ENCODE measurements at places on chromosomes 3 and 15.
A peak's percentile ranks its signal among the peaks of the same experiment; 100 is the strongest.

- H3K4me1 ChIP-seq: no peaks in the 10 kb centered on the region
- peaks cover 9% of the 10 kb centered on the region for H3K27me3 ChIP-seq
- no peak for DNase-seq
- no peak overlapping the region for H3K4me3 ChIP-seq
These were observed 26.7 kb downstream of the SLCO2A1 start for GRCh38 chr3:134003066-134003465.

DNA sequence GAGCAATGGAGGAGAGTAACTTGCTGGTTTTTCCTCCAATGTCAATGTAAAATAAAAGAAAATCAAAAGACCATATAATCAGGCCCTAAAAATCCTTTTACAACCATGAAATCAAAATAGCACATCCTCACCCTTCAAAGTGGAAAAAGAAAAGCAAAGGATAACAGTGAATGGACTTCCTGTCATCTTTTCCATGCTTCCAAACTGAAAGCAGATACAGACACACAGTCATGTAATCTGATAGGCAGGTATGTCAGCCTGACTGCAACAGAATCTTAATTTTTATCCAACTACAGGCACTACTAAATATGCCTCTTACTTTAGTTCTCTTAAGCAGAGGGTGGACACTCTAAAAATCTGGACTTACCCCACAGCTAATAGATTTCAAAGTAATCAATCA, 27.8 kb upstream of the IGDCC4 start:
- H3K4me1 ChIP-seq: peaks cover 1% of the 10 kb centered on the region
- H3K36me3 ChIP-seq: peaks cover 34% of the 10 kb centered on the region
- DNase-seq: no peak
- H3K27me3 ChIP-seq: no peaks in the 10 kb centered on the region

DNA sequence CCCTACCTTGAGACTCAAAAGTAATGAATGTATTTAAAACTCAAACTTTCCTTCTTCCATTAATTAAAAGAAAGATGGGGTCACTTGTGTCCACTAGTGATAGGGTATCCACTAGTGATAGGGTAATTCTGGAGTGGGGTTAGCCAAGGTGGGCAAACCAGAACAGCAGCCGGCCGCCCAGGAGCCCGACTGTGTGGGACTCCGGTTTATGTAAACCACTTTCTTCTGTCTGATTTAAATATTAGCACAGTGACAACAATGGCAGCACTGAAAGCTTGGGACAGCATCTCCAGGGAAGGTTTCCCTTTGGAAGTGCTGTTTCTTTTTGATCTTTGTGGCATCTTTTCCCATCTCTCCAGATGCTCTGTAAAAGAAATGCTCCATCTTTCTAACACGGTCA, 722 bp downstream of the MYZAP start:
- H3K27me3 ChIP-seq: peaks cover 29% of the 10 kb centered on the region
- DNase-seq: no peak
- peak overlapping the region; percentile 36 for H3K4me3 ChIP-seq
- no peaks in the 10 kb centered on the region for H3K36me3 ChIP-seq
- H3K27ac ChIP-seq: no peak overlapping the region

DNA sequence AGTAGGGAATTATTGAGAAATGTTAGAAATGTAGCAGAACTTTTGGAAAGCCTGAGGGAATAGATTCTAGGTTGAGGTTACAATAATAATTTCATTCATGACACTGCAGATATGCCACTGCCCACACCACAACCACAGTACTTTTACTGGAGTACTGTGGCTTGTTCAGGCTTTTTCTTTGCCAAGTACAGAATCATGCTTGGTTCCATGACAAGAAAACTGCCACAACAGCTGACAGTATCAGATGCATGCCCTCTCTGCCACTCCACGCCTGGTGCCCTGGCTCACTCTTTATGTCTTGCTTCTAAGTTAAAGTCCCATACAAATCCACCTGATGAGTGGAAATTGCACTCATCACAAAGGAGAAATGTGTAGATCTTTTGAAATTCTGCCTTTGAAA, 398.6 kb downstream of the ZIC1 start:
- DNase-seq: no peak
- H3K27me3 ChIP-seq: no peaks in the 10 kb centered on the region
- H3K4me3 ChIP-seq: no peak overlapping the region
- H3K4me1 ChIP-seq: no peaks in the 10 kb centered on the region
- H3K36me3 ChIP-seq: no peaks in the 10 kb centered on the region
- H3K27ac ChIP-seq: no peak overlapping the region

- no peak for DNase-seq
- peaks cover 39% of the 10 kb centered on the region for H3K27me3 ChIP-seq
- H3K27ac ChIP-seq: no peak overlapping the region
- H3K4me1 ChIP-seq: peaks cover 5% of the 10 kb centered on the region
- H3K4me3 ChIP-seq: no peak overlapping the region
- no peaks in the 10 kb centered on the region for H3K36me3 ChIP-seq
These were observed 67.6 kb upstream of the SH3GL3 start for GRCh38 chr15:83379579-83379959.

- peak overlapping the region; percentile 92 for H3K27ac ChIP-seq
- peak overlapping the region; percentile 84 for H3K4me3 ChIP-seq
- H3K4me1 ChIP-seq: peaks cover 35% of the 10 kb centered on the region
These were observed 2.4 kb downstream of the PSMA4 start for GRCh38 chr15:78542647-78543046.

DNA sequence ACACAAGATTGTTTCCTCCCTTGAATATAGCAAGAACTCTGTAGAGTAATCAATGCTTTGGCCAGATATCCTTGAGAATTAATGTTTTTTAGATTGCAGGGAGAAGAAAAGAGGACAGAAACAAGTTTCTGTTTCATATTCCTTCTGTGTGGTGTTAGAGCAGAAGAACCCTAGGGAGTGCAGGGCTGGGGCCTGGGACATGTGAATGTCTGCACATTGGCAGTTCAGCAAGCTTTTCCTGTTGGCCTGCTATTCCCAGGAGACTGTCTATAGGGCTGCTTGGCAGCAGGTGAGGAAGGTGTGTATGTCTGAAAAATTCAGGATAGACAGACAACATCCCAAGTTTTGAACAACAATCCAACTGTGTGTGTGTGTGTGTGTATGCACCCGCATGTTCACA, 13.6 kb upstream of the CNBP start:
- H3K27me3 ChIP-seq: no peaks in the 10 kb centered on the region
- no peak overlapping the region for H3K4me3 ChIP-seq
- no peak for DNase-seq
- H3K36me3 ChIP-seq: peaks cover 3% of the 10 kb centered on the region
- no peak overlapping the region for H3K27ac ChIP-seq
- peaks cover 19% of the 10 kb centered on the region for H3K4me1 ChIP-seq

DNA sequence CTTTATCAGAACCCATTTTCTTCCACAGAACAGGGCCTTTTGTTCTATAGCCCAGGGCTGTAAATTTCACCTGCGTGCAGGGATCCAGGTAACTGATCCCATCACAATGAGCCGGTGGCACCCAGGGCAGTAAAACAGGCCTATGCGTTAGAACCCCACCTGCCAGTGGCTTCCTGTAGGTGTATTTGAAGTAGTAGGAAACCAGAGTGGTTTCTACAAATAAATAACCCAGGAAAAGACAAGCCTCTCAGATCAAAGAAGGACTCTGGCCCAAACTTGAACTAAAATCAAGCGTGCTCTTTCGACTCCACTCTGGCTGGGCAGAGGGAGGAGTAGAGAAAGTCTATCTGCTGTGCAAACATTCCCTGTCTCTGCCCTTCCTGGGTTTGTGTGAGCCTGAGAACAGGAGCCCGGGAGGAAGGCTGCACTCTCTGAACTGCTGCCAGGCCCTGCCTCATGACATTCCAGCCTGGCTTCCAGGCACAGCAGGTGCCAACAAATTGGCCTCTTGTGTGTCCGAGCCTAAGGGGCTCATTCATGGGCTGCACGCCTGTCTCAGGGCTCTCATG, 77.7 kb downstream of the CEMIP start:
- no peaks in the 10 kb centered on the region for H3K36me3 ChIP-seq
- peaks cover 12% of the 10 kb centered on the region for H3K27me3 ChIP-seq
- peak overlapping the region; percentile 3 for H3K4me3 ChIP-seq
- H3K27ac ChIP-seq: peak overlapping the region; percentile 74
- DNase-seq: peak; percentile 29

DNA sequence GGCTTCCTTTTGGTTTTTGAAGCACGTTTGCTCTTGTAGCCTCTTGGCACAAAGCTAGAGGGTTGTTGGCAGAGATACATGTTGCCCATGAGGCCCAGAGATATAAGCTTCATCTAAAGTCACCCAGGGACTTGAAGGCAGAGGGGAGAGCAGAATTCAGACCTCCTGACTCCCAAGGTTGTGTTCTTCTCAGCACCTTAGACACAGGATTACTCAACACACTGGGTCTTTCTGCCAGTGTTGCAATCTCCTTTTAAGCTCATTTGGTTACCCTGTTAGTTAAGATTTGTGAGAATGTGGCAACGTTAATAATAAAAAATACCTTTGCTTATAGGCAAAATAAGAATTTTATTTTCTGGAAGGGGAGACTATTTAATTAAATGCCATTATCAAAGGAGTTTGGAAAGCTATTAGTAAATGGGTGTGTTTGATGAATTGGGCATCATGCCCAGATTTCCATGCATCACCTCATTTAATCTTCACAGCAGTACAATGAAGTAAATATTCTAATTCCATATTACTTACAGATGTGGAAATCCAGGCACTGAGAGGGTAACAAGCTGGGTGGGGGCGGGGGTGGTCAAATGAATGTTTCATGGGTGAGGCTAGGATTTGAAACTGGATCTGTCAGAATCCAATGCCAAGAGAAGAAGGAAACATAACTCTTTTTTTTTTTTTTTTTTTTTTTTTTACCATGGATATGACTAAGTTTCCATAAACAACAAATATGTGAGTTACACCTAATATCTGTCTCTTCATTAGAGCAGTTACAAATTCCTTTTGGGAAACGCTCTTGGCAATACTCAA, 183.3 kb downstream of the NR1D2 start:
- H3K27ac ChIP-seq: no peak overlapping the region
- H3K4me1 ChIP-seq: no peaks in the 10 kb centered on the region
- no peaks in the 10 kb centered on the region for H3K36me3 ChIP-seq
- no peak overlapping the region for H3K4me3 ChIP-seq
- peaks cover 2% of the 10 kb centered on the region for H3K27me3 ChIP-seq

DNA sequence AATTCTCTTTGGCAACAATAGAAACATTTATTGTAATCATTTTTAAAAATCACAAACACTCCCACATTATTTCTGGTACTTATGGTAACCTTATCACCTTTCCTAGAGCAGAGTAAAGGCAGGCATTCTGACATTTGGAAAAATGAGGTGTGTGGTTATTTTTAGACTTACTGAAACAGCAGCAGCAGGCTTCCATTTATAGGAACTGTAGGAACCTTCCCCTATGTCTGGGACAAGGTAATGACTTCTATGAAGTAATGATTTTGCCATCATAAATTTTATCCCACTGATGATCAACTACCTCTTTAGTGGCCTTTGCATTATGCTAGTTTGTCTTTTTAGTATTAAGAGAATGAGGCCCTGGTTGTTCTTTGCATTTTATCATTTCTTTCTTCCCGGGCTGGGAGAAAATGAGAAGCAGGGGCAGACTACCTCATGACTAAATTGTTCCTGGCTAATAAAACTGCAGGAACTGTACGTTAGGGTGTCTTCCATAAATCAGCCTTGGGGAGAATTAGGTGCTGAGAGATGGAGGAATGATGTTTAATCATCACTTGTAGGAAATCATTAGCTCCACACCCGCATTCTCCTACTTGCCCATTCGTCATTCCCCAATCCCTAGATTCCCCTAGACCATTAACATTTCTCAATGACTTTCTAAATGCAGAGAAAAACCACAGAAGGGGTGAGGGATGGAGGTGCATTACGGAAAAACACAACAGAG, 680.3 kb downstream of the AGBL1 start:
- DNase-seq: no peak
- H3K27ac ChIP-seq: no peak overlapping the region
- H3K27me3 ChIP-seq: peaks cover 6% of the 10 kb centered on the region
- no peaks in the 10 kb centered on the region for H3K4me1 ChIP-seq
- H3K36me3 ChIP-seq: no peaks in the 10 kb centered on the region

- no peaks in the 10 kb centered on the region for H3K27me3 ChIP-seq
- no peak overlapping the region for H3K4me3 ChIP-seq
- peaks cover 46% of the 10 kb centered on the region for H3K36me3 ChIP-seq
- H3K27ac ChIP-seq: no peak overlapping the region
- no peak for DNase-seq
These were observed 8.5 kb downstream of the RAB11A start for GRCh38 chr15:65877749-65878148.

GRCh38 chr3:194084284-194084683, 51.7 kb upstream of the HES1 start:
- peaks cover 15% of the 10 kb centered on the region for H3K4me1 ChIP-seq
- DNase-seq: peak; percentile 42
- H3K4me3 ChIP-seq: no peak overlapping the region
- H3K27ac ChIP-seq: no peak overlapping the region
- no peaks in the 10 kb centered on the region for H3K36me3 ChIP-seq
- H3K27me3 ChIP-seq: peaks cover 25% of the 10 kb centered on the region

DNA sequence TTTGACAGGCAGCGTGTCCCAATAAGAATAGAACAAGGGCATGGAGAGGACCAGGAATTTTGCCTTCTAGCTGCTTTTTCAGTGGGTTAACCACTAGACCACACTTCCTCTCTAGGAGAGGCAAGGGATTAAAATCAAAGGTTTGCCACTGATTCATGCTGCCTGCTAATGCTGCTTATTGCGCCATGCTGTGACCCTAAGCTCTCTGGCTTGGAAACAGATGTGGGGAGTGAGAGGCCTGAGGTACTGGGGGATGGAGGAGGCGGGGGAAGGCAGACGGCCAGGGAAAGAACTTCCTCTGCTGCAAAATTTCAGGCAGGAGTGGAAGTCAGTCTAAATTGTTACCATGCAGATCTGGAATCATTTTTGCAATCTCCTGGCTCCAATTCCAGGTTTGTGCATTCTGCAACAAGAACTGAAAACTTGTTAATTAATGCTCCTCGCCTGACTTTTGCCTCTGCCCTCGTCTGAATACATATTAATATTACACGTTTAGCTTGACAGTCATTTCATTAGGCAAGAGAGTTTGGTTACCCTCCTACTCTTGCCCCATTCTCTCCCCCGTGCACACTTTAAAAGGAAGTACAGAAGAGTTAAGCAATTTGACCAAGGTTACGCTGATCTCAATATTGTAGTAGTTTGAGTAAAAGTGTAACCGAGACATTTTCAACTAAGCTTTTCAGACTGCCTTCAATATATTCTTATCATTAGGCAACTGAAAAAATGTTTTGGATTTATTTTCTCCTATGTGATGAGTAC, 121.7 kb upstream of the SPRED1 start:
- no peak overlapping the region for H3K27ac ChIP-seq
- H3K4me3 ChIP-seq: no peak overlapping the region
- peaks cover 2% of the 10 kb centered on the region for H3K4me1 ChIP-seq
- H3K36me3 ChIP-seq: no peaks in the 10 kb centered on the region

All from activated CD4-positive, alpha-beta T cell treated with anti-CD3 and anti-CD28 coated beads, Interleukin-2, amount 10 ng/mL, durations not matched to agents 7 days and 5 days (primary cell).